ENCODE measurements at places on chromosomes 16 and 17. TPM values are rescaled to one million over a fixed set of nuclear protein-coding genes. Genes with fewer than 3 reads are reported as not detected.

DNA sequence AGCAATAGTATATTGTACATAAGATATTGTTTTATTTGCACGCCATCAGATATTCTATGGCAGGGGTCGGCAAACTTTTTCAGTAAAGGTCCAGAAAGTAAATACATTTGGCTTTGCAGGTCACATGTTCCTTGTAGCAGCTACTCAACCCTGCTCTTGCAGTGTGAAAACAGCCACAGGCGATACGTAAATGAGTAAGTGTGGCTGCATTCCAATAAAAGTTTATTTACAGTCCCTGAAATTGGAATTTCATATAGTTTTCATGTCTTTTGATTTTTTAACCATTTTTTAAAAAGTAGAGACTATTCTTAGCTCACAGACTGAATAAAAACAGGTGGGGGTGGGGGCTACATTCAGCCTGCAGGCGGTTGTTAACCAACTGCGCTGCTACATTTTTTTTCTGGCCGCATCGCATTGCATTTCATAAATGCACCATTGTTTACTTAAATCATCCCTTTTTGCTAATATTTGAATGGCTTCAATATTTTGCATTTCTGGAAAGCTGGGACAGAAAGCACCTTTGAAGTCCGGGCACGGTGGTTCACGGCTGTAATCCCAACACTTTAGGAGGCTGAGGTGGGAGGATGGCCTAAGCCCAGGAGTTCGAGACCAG, 50.5 kb upstream of the HAPSTR1 start:
- DNase-seq: no peak

GRCh38 chr17:70774339-70775117, 605.2 kb downstream of the KCNJ2 start:
- no peak for DNase-seq

GRCh38 chr16:10242916-10243315, 60.7 kb upstream of the GRIN2A start:
- DNase-seq: no peak

- DNase-seq: no peak
Measured at GRCh38 chr16:85448557-85449190, 164.4 kb upstream of the GSE1 start.

DNA sequence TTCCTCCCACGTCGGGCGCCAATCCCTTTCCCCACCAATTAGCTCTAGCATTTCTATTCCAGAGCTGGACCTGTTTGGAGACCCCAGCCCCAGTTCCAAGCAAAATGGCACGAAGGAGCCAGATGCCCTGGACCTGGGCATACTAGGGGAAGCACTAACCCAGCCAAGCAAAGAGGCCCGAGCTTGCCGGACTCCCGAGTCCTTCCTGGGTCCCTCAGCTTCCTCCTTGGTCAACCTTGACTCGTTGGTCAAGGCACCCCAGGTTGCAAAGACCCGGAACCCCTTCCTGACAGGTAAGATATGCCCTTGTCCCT, 5.6 kb upstream of the SPATA20 start:
- no peak for DNase-seq

- DNase-seq: no peak
Measured at GRCh38 chr17:42866631-42867575, 15.9 kb downstream of the AOC3 start.

The NME2 gene
- total RNA-seq: 248 TPM

All from left ventricle myocardium superior (tissue), 1 donor.